Camera-type eye (tissue), 1 donor: ENCODE measurements at places on chromosomes 6 and 20. TPM values are rescaled to one million over a fixed set of nuclear protein-coding genes. Genes with fewer than 3 reads are reported as not detected.

CD2AP gene
- 41.7 TPM for total RNA-seq

TBPL1 gene
- 30.3 TPM for total RNA-seq

LST1 gene
- 11.2 TPM for total RNA-seq

MCHR2 gene
- not detected for total RNA-seq
